CD4-positive, alpha-beta T cell treated with Interleukin-1 beta for 1 hour (primary cell): ENCODE measurements at places on chromosomes 5 and 9.
A peak's percentile ranks its signal among the peaks of the same experiment; 100 is the strongest.

- no peak for DNase-seq
These were observed 14.7 kb downstream of the LRRC70 start for GRCh38 chr5:62593331-62593730.

DNA sequence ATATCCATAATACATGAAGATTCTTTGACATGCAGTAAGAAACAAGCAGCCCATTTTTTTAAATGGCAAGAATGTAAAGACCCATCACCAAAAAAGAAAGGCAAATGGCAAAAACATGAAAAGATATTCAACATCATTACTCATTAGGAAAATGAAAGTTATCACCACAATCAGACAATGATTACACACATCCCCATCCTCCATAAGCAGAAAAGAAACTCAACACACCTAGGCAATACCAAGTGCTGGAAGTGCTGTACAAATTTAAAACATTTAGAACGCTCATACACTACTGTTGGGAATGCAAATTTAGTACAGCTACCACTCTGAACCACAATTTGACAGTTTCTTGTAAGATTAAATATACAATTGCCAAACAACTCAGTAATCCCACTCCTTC is 466.7 kb downstream of the ACTL7B start:
- no peak for DNase-seq

- no peak for DNase-seq
These were observed 215.1 kb upstream of the PAPPA start for GRCh38 chr9:115938479-115938878.

- no peak for DNase-seq
These were observed 72.2 kb downstream of the PRDM9 start for GRCh38 chr5:23579566-23579965.

GRCh38 chr9:80074439-80074838 is 502.7 kb downstream of the TLE4 start:
- no peak for DNase-seq

DNA sequence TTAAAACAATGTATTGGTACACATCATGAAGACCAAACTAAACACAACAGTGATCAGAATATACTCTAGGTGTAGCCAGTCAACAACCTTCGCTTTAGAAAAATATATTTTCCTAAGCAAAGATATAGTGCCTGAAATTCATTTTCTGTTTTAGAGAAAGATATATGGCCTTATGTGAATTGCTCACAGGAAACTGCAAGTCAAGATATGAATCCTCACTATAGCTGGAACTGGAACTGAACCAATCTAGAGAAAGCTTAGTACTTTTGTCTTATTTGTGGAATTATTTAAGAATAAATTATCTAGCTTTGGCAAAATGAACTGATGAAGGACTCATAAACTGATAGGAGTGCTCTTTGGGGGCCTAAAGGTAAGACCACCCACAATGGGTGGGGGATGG is 27.3 kb downstream of the GZMK start:
- DNase-seq = no peak

- DNase-seq = no peak
These were observed 102.1 kb downstream of the LHFPL2 start for GRCh38 chr5:78546276-78546996.

DNA sequence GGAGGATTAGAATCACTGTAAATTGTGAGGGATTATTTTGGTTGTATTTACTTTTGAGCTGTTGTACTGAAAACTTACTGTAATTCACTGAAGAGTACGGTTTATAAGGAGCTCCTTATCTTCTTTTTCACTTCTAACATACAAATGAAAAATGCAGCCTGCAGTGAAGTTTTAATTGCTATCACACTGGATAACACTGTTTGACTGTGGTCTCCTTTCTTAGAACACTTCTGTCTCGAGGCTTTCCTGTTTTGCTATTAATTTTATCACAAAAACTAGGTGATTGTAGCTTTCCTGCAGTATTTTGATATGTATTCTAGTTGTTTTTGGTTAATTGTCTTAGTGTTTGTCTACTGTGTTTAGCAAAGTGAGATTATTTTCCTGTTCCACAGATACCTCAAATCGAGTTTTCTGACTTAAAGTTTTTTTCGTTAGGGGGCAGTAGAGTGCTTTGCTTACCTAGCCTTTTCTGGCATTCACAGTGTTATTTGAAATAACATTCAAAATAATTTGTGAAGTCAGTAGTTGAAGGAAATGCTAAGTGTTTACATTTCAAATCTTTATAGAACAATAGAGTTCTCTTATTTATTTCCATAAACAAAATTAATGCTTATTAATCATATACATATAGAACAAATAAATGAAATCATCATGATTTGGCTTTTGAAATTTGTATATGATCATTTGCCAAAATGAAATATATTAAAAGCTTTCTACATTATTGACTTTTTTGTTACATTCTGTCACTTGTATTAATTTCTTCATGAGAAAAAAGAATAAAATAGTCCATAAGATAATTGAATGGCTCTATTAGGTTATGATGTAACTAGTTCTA is 52.9 kb downstream of the COMMD10 start:
- peak; percentile 56 for DNase-seq

DNA sequence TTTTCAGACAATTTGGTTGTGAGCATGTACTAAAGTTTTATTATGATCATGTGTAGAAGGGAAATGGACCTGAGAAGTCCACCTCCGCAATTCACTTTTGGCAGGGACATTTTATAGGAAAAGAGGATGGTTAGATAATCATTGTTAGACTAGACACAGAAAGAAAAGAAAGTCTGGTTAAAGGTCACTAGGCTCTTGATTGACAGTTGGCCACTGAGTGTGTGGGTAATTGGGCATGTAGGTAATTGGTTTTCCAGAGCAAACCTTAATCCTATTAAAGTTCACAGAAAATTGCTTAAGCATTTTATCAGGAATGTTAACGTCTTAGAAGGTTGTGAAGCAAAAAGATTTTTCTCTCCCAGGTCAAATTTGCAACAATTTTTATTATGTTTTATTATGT is 158.5 kb upstream of the CLINT1 start:
- no peak for DNase-seq

DNA sequence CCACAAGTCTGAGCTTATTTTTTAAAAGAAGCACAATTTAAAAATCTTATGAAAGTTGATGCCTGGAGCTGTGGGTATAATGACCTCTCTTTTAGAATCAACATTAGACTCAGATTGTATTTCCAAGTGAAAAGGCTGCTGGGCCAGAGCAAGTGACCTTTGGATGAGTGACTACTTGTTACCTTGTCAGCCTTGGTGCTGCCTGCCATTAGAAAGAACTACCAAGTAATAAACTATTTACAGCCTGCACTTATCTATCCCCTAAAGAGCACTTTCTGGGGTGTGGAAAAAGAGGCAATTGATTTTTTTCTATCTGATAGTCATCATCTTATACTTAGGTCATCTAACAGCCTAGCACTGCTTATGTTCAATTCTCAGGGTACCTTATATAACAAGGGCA is 134.9 kb upstream of the FBXL17 start:
- DNase-seq = no peak

DNA sequence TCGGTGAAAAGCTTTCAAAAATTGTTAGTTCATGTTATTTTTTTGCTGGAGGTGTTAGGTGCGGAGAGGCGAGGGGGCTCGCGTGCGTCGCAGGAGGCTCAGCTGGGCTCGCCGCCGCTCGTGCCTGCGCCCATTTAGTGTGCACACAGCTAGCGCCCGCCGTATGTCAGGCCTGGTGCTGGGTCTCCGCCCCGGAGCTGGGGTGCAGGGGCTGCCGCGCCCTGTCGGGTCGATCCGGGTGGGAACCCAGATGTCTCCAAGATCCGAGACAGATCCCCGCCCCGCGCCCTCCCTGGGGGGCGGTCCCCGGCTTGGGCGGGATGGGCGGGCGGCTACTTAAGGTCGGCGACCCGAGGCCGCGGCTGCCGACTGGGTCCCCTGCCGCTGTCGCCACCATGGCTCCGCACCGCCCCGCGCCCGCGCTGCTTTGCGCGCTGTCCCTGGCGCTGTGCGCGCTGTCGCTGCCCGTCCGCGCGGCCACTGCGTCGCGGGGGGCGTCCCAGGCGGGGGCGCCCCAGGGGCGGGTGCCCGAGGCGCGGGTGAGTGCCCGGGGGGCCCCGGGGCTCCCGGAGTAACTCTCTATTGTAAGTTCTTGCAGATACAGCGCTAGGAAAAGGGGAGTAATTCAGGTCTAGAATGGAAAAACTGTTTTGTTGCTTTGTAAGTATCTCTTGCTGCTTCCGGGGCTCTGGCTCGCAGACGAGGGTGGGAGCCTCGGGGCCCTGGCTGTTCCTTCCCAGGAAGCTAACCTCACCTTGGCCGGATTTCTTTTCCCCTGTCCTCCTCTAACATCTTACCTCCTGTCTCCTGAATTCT is 31.7 kb downstream of the GSN start:
- no peak for DNase-seq

DNA sequence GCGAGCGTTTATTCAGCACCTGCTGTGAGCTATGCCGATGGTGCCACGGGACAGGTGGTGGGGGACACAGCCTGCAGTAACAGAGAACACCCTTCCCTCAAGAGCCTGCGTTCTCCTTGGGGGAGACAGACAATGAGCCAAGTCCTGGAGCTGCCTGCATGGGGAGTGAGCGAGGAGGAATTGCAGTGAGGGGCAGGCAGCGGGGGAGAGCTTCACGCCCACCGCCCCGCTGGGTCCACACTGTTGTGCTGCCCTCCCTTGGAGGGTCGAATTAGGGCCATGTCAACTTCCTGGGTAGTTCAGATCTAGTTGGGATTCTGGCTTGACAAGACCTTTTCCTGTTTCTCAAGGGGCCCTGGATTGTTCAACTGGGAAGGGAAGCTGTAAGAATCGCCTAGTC is 55.5 kb upstream of the N4BP3 start:
- DNase-seq = no peak

GRCh38 chr5:41414598-41414997 is 95.8 kb downstream of the PLCXD3 start:
- no peak for DNase-seq

DNA sequence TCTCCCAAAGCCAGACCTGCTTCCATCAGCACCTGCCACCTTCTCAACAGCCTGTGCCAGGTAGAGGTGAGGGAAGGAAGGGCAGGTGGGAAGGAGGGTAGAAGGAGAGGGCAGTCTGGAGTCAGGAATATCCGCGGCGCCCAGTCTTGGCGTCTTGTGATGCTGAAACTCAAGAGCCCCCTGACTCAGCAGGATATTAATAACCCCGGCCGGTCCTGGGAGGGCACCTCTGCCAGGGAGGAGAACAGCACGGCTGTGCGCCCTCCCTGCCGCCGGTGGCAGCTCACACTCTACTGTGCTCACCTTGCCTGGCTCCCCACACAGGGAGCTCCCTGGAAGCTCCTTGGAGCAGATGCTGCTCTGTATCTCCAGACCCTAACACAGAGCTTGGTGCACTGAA is 11.6 kb upstream of the NTNG2 start:
- DNase-seq = no peak

DNA sequence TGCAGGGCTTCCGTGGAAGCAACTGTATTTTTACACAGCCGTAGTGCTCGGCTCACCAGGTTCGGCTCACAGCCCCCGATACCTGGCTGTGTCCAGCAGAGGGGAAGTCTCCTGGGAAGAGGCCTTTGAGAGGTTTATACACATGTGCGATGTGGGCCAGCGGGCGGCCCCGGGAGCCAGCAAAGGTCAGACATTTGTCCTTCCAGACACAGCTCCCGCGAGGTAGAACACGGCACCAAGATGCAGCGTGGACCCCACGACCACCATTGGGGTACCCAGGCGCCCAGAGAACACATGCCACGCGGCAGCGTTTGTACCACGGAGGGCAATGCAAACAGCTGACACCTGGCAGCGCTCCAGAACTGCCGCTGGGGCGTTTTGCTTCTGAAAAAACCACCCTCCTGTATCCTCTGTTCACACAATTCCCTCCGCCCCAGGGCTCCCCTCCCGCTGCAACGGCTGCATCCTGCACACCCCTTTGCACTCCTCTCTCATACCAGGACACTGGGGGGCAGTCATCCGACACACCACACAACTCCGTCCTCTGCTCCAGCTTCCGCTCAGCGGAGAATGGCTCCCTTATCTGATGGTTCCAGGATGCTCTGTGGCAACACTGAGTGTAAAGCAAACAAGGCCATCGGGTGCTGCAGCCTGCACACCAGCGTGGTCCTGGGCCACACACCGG is 235.3 kb downstream of the SYK start:
- peak; percentile 62 for DNase-seq

DNA sequence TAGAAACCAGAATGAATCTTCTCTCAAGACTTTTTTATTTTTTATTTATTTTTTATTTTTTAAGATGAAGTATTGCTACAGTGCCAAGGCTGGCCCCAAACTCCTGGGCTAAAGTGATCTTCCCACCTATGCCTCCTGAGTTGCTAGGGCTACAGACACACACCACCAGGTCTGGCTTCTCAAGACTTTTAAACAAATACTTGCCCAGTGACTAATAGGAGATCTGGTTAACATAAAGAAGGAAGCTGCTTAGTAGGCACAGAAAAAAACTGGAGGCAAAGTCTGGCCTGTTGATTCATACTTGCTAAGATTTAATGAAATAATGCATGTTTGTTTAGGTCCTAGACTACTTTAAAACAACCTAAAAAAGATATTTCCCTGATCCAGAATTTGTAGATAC is 43.8 kb downstream of the SLC38A9 start:
- DNase-seq = no peak

DNA sequence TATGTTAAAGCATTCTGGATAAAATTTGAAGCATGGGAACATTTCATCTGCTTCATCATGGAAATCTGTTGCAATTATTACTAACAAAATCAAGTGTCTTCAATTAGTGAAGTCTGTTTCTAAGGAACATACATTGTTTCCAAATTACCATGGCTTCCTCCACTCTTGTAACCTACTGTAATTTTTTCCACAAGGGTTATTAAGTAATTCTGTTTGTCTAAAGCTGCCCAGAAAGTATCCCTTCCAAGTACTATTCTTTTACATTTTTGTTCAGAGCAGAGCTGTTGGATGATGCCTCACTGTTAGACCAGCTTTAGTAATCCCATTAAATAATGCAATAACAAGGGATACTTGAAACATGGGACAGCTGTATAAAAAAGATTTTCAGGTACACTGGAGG is 483.5 kb upstream of the CD180 start:
- DNase-seq = no peak

DNA sequence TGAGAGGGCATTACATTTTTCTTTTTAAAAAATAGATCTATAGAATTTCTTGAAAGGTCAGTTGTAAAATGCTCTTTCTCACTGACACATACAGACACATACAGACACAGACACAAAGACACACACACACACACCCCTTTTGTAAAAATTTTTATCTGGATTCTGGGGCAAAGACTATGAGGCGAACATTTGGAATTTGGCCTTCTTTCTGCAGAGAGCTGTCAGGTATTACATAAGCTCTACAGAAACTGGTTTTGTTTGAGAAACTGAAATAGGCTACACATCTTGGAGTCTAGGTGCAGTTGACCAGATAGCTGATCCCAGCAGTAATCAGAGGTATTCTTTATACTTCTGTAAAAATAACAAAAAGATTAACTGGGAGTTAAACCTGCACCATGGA is 315.9 kb upstream of the RPS23 start:
- DNase-seq = no peak

DNA sequence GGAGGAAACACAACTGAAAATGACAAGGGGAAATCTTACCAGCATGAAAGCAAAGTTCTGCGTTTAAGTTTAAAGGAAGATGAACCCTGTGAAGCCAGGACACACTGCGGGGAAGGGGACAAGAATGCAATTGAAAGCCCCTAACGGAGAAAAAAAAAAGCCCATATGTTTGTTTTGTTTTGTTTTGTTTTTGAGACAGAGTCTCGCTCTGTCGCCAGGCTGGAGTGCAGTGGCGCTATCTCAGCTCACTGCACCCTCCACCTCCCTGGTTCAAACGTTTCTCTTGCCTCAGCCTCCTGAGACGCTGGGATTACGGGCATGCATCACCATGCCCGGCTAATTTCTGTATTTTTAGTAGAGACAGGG is 2.9 kb downstream of the STK10 start:
- peak; percentile 47 for DNase-seq
